ENCODE measurements at places on chromosomes 2 and 18.

GRCh38 chr2:143489145-143489544 lies 359.9 kb downstream of the ARHGAP15 start:
- DNase-seq = no peak

DNA sequence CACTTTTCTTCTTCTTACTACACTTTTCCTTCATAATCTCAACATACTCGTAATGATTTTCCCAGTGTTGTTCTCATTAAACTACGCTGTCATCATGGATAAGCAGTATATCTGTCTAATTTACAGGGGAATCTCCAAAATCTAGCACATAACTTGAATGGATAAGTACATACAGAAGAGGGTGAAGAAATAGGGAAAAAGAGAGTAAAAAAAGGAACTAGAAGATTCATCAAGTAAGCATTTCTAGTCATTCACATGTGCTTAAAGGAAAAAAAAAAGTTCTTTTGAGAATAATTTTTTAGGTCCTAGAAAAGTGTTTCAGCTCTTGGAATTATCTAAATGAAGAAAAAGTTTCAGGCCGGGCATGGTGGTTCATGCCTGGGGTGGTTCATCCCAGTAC lies 51.6 kb downstream of the SRBD1 start:
- no peak for DNase-seq

DNA sequence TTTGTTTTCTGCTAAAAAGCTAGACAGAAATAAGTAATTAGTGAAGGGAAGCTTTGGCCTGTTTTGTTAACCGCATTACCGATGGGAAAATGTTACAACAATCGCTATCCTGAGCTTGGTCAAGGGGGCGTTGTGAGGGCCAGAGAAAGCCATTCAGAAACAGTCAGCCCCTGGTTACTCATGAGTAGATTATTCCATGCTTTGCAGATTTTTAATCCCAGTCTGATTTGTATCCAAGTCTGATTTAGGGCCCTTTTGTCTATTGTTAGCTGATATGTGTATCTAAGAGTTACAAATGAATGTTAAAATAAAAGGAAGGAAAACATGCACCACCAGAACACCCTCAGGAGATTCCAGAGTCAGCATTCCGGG lies 99.1 kb downstream of the PRPF40A start:
- no peak for DNase-seq

- no peak for DNase-seq
Observed at GRCh38 chr18:74291472-74291770, 342 bp downstream of the CYB5A start.

GRCh38 chr2:128710242-128710641 lies 391.6 kb upstream of the HS6ST1 start:
- DNase-seq = no peak

- no peak for DNase-seq
Observed at GRCh38 chr18:43277164-43277600, at the start of gene SYT4. Gene SYT4 (minus strand): TSS chr18:43277490. CDS start chr18:43277281, 209 bp downstream.

- DNase-seq = no peak
Observed at GRCh38 chr2:216369821-216370220, 2.5 kb downstream of the MARCHF4 start.

- no peak for DNase-seq
Observed at GRCh38 chr2:44623622-44624351, 262.0 kb downstream of the CAMKMT start.
